ENCODE measurements at places on chromosomes 11 and 22. TPM values are rescaled to one million over a fixed set of nuclear protein-coding genes. Genes with fewer than 3 reads are reported as not detected.

Gene GRIK4
- not detected for total RNA-seq

Gene SYT8
- total RNA-seq, result not detected

DNA sequence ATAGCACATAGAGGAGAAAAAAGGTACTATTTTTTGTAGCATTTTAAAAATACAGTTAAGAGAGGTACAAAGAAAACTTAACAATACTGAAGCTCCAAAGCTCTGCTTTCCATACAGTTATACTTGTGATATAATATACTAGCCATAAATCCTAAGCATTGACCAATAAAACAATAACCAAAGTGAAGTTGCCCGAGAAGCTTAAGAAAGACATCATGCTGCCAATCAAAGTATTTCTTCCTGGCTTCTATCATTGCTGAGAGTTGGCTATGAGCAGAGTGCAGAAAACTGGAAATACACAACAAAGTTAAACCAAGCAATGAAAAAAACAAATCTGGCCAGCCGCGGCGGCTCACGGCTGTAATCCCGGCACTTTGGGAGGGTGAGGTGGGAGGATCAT is 84.2 kb downstream of the RBFOX2 start:
- H3K36me3 ChIP-seq, result no peaks in the 10 kb centered on the region
- no peak for DNase-seq
- H3K27ac ChIP-seq, result no peak overlapping the region
- H3K4me3 ChIP-seq, result no peak overlapping the region

DNA sequence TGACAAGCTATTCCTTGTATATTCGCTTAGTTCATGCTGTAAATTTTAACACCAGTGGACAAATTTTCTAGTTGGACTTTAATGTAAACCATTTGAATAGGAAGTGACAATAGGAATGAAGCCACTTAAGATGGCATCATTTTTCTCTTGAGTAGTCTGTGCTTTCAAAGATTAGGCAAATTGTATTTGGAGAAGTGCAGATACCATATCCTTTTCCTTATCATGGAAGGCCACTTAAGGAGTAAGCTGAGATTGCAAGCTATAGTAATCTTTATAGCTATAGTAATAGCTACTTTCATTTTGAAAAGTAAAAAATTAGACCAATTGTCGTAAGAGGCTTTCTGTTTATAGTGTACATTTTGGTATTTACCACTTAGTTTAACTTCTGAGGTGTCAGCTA is 12.8 kb downstream of the CAPRIN1 start:
- H3K4me3 ChIP-seq, result no peak overlapping the region
- H3K4me1 ChIP-seq, result peaks cover 74% of the 10 kb centered on the region
- no peaks in the 10 kb centered on the region for H3K36me3 ChIP-seq
- H3K27ac ChIP-seq, result no peak overlapping the region
- DNase-seq, result no peak

DNA sequence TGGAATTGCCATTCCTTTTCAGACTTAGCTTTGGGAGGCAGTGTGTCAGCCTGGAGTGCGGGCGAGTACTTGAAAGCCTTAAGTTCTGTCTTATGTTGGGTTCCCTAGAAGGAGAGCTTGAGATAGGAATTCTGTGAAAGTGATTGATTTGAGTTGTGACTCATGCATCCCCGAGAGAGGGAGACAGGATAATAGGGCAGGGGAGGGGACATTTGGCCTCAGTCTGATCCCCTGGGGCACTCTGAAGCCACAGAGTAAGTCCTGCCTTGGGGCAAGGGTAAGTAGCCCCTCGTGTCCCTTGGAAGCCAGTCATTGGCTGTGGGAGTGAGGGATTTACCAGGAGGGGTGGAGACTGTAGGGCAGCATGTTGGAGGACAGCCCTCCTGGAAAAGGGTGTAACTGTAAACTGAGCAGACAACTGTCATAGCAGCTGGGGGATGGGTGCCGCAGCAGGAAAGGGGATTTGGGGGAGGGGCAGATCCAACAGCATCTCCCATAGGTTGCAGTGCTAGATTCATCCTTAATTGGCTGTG is 44.0 kb downstream of the KIAA1671 start:
- no peak for DNase-seq
- H3K27ac ChIP-seq, result no peak overlapping the region

DNA sequence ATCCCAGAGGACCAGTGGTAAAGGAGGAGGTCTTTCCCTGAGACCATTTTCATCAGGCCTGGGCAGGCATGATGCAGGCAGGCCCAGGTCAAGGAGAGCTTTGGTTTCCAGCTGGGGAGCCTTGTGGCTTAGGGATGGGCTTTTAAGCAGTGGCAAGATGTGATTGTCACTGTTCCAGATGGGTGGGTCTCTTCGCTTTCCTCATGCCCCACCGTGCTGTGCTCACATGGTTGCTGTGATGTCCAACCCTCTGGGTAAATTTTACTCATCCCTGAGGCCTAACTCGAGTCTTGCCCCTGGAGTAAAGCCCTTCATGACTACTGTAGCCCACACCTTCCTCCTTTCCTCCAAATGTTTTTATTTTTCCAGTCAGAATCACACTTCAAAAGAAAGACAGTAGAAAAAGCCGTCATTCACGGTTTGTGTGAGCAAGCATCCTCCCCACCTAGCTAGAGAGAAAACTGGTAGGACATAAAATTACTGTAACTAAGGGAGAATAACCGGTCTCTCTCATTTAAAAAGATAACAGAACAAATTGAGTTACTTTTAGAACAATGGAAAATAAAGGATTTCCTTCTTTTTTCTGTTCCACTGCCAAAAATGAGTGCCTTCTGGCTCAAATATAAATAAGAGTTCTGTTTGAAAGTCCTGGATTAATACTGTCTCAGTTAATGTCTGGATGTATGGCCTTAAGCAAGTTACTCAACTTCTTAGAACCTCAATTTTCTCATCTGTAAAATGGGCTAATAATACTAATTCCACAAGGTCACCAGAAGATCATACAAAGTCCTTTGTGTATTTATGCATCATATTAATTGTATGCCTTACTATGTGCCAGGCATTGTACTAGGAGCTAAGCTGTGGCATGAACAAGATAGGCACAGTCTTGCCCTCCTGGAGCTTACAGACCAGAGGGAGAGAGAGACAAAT is 84.9 kb downstream of the ME3 start:
- no peak overlapping the region for H3K27ac ChIP-seq
- H3K36me3 ChIP-seq, result no peaks in the 10 kb centered on the region
- H3K4me3 ChIP-seq, result no peak overlapping the region
- no peak for DNase-seq
